ENCODE measurements at places on chromosomes 7 and 10.

GRCh38 chr10:101229266-101230182 is at the start of gene LBX1:
LBX1 (minus strand) TSS chr10:101229463; CDS start chr10:101228815, 648 bp downstream.
- no peak for DNase-seq

- no peak for DNase-seq
Observed at GRCh38 chr10:31319602-31320549, 860 bp downstream of the ZEB1 start.

GRCh38 chr7:142077762-142078161 is 33.8 kb upstream of the MGAM2 start:
- DNase-seq = no peak

- DNase-seq = no peak
Observed at GRCh38 chr7:93429563-93429962, 145.0 kb downstream of the CALCR start.

- DNase-seq = no peak
Observed at GRCh38 chr7:39408906-39409305, 157.3 kb upstream of the YAE1 start.

DNA sequence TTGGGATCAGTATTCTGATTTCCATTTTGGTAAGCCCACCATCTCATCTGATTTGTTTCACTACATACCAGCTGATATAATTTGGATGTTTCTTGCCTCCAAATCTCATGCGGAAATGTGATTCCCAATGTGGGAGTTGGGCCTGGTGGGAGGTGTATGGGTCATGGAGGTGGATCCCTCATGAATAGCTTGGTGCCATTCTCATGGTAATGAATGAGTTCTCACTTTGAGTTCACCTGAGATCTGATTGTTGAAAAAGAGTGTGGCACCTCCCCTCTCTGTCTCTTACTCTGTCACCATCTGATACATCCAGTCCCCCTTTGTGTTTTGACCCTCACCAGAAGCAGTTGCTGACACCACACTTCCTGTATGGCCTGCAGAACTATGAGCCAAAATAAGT is 347.3 kb downstream of the ARL4A start:
- DNase-seq = no peak

DNA sequence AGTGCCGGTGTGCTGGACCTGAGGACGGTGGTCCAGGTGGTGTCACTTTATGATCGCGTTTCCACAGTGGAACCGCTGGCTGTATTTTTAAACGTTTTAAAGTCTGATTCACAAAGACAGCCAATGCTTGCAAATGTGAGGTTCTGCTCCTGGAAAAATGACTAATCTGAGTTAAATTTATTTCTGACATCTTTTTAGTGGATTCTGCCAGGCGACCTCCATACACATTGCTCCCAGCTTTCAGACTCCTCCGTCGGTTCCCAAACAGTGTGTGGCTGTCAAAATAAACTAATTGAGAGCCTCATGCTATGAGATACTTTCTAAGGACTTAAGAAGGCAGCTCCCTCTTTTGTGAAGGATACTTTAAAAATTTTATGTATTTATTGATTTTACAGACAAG is 12.7 kb upstream of the TTYH3 start:
- DNase-seq = no peak

DNA sequence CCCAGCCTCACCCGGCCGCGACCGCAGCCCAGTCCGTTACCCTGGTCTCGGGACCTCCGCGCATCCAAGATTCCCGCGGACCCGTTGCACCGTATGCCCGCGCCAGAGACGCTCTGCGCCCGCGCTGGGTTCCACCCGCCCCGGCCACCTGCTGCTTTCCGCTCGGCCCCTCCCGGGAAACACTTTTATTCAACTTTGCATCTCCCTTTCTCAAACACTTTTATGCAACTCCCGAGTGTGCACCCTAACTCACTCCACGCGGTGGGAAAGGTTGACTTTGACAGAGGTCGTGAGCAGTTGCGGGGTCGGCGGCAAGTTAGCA is at the start of gene ODAD2:
Gene ODAD2, minus strand, starts transcription at position 126 of the 322 bp plus-strand sequence. CDS start 3,937 bp downstream, outside the sequence.
- DNase-seq = no peak

DNA sequence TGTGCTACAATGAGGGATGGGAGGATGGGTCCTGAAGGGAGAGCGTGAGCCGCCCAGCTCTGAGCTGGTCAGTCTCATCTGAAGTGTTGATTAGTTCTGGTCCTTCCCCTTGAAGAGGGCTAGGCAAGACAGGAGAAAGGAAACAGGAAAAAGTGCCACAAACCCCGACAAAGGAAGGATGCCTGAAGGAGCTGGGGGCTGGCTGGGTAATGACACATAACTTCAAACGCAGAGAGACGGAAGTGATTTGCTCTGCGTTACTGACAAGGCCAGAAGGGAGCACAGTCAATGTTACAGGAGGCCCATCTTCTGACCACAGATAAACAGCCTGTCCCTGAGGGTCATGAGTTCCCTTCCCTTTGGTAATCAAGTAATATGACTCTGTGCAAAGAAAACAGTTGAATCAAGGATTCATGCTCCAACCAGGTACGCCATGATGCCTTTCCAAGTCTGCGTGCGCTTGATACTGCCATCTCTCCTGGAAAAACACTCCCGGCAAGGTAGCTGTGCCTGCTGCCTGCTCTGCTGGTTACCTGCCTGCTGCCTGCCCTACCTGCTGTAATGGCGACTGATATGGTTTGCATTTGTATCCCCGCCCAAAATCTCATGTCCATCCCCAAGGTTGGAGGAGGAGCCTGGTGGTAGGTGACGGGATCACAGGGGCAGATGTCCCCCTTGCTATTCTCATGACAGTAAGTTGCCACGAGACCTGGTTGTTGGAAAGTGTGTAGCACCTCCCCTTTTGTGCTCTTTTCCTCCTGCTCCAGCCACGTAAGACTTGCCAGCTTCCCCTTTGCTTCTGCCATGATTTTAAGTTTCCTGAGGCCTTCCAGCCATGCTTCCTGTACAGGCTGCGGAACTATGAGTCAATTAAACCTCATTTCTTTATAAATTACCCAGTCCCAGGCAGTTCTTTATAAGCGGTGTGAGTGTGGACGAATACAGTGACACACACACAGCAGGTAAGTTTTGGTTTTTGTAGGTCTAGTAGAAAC is 57.9 kb downstream of the GRB10 start:
- no peak for DNase-seq

GRCh38 chr7:23074443-23075261 is 30.9 kb upstream of the KLHL7 start:
- DNase-seq = no peak

- no peak for DNase-seq
Observed at GRCh38 chr10:27816320-27816719, 70.7 kb upstream of the MKX start.

DNA sequence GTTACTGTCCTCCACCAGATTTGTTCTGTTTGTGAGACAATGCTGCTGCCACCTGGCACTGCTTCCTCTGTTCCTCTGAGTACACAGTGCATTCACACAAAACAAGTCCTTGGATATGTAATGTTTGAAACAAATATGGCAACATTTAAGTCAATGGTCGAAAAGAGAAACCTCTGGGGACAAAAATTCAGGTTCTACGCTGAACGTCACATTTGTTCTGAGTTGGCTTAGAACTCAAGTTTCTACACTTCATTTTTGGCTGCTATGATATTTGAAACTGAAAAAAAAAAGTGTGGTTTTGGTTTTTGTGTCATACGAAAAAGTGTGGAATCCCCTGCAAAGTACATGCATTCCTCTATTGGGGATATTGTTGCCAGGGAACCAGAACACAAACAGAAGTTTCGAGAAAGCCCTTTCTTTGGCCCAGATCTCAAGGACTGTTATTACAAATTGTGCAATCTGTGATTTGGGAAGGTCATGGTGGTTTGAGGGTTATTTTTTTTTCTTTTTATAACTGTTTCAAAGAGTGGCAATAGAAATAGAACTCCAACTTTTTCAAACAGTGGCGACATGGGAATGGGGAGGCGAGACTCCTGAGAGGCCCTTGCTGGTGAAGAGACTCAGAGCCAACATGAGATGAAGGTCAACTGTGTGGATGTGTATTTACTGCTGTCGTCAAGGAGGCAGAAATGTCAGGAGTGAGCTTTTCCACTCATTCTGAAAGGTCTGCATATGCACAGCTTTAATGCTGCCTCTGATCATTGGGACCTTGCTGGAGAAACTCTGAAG is 127.5 kb downstream of the CUBN start:
- DNase-seq = no peak
